CD4-positive, alpha-beta T cell treated with Interleukin-4 for 4 hours (primary cell): ENCODE measurements at places on chromosomes 1 and 21.

DNA sequence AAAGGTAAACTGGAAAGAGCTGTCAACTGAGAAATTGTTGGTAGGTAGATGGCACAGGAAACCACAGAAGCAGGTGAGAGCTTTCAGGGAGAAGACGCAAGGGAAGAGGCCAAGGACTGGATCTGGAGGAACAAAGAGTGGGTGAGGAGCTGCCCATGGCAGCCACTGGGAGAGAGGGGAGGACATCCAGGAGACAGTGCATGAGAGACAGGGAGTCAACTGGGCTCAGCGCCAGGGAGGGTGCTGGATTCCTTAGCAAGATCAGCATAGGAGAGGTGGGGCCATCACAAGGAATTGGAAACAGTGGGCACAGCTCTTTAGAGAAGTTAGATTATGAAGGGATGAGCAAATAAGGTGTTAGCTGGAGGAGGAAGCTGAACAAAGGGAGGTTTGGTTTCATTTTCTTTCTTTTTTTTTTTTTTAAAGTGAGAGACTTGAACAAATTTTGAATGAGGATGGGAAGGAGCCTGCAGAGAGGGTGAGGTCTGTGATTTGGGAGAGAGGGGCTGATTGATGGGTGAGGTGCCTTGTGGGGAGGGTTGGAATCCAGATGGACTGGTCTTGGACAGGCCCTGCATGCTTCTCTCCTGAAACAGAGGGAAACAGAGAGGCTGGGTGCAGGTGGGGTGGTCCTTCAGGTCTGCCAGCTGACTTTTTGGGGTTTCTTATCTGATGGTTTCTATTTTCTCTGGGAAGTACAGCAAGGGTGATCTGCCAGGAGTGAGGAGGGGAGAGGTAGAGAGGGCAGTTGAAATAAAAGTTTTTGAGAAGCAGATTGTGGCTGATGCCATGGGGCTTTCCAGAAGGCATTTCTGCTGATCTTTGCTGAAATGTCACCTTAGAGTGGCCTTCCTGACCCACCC lies 5.4 kb downstream of the CYP4B1 start:
- no peak for DNase-seq

DNA sequence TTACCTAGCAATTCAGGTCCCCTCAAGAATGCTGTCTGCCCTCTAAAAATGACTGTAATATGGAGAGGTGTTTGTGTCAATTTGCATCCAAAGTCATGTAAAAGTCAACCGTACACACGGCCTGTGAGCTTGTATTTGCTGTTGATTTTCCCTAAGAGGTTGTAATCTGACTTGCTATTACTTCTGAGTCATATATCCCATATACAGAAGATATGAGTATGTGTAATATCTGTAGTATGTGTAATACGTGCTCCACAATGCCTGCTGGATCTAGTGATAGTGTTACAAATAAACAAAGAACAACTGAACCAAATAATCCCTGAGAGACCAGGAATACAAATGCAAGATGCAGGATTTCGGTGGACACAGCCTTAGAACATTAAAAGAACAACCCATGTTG lies 1.4 kb upstream of the KCNJ6 start:
- no peak for DNase-seq

GRCh38 chr1:17692645-17693044 lies 62.5 kb upstream of the ACTL8 start:
- no peak for DNase-seq

- no peak for DNase-seq
Measured at GRCh38 chr21:42493109-42494060, 2.6 kb downstream of the RSPH1 start.

GRCh38 chr1:160830321-160831153 lies 32.1 kb downstream of the CD244 start:
- DNase-seq, result peak; percentile 67

GRCh38 chr1:78075621-78076020 lies 29.9 kb downstream of the GIPC2 start:
- DNase-seq, result no peak

DNA sequence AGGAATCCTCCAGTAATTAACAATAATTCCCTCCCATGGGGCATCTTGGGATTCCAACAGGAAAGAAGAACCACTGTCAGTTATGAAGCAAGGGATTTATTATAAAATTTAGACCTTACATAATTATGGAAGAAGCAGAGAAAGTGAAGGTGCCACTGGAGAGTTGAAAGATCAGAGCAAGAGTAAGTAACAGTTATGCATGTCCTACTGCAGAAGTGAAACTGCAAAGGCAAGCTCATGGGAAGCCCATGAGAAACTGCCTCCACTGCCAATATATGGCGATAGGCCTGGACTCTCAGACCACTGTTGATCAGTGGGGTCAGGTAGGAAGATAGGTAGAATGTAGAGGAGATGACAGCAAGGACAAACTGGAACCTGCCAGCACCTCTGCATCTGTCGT lies 123.6 kb upstream of the ZNF648 start:
- DNase-seq, result no peak

GRCh38 chr1:24120965-24121364 lies 9.0 kb upstream of the MYOM3 start:
- no peak for DNase-seq

DNA sequence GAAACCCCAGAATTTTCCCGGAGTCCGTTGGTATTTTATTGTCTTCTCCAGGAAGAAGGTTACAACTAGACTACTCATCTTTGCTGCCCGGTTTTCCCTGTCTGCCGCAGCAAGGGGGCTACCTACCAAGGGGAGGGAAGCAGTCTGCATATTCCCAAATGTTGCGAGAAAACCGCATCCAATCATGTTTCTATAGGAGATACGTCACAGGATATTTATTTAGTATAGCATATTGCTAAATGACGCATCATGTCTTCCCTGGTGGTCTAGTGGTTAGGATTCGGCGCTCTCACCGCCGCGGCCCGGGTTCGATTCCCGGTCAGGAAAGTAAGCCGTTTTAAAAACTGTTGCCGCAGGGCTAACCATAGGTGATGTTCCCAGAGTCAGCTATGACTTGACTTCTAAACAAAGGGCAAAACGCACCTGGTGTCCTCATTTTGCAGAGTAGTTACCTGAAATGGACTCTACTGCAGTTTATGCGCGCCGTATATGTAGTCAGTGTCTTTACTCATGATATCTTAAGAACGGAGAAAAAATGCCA lies 15.2 kb upstream of the ZNF692 start:
- DNase-seq, result peak; percentile 87

- DNase-seq, result no peak
Measured at GRCh38 chr1:19342894-19343616, 30.9 kb downstream of the SLC66A1 start.

DNA sequence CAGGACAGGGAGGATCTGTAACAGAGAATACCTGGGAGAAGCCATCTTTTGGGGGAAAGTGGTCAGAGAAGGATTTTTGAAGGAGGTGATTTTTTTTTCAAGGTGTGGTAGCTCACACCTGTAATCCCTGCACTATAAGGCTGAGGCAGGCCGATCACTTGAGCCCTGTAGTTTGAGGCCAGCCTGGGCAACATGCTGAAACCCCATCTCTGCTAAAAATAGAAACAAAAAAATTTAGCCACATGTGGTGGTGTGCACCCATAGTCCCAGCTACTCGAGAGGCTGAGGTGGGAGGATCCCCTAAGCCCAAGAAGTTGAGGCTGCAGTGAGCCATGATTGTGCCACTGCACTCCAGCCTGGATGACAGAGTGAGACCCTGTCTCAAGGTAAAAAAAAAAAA lies 67.4 kb upstream of the ARTN start:
- no peak for DNase-seq

- DNase-seq, result no peak
Measured at GRCh38 chr21:44687671-44688070, 5.7 kb upstream of the KRTAP12-1 start.

DNA sequence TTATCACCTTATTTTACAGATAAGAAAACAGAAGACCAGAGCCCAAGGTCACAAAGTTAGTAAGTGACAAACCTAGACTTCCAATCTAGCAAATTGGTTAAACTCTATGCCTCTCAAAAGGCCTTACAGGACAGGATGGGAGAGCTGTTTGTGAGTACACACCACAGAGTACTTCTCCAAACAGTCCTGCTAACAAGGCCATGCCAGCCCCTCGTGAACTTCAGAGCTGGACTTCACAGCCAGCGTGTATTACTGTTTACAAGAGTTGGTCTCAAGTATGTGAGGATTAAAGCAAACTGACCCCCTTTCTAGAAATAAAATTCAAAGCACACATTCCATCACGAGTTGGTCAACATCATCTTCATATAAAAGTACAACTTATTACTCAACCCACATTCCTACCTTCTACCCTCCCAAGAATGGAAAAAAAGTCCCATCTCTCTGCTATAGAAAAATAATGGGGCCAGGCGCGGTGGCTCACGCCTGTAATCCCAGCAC lies 19.8 kb upstream of the UBR4 start:
- no peak for DNase-seq

GRCh38 chr1:29523576-29523975 lies 287.3 kb downstream of the PTPRU start:
- DNase-seq, result no peak
